Activated T-helper 1 cell treated with Interleukin-2 at 50 U/mL for 16 hours (primary cell): ENCODE measurements at places on chromosomes 7 and 10.

DNA sequence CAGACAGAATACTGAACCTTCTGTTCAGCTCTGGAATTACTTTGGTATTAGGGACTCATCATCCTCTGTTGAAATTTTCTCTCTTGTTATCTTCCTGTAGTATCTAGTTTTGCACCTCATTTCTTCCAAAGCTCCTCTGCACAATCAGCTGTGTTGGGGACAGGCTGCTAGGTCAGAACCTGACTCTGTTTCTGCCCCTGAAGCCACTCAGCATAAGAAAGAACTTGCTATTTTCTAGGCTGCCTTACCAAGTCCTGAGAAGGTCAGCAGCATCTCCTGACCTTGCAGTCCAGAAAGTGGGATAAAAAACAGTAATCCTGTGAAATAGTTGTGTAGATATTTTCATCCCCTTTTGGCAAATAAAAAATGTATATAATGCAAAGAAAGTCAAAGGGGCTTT, 862.6 kb downstream of the SORCS3 start:
- no peak for DNase-seq

DNA sequence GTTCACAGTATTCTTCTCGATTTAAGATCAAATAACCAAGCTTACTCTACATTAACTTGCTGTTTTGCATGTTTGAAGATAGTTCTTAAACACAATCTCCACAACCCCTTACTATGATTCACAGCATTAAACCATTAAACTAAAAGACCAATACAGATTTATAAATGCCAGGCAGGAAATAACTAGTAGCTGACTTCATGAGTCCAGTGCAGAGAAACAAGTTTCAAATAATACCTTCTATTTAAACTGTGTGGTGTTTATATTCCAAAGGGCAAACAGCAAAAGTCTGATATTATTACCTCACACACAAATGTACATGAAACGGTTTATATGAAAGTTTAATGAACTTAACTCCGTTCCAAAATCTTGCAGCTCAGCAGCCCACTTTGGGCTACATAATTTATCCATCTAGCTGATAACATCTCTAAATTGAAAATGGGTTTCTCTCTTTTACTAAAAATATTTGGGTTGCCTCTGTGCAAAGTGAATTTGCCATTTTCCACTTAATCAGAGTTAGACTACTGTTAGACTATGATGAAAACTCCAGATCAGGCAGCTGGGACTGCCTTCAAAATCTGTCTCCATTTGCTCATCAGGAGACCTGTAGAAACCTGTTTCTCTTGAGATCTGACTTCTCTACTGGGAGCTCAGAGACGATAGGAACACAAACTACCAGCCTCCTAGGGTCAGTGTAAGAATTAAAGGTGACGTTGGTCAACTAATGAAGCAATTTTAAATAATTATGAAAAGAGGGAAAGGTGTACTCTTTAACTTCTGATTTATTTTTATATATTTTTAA, 287.3 kb downstream of the FZD1 start:
- DNase-seq: no peak

- no peak for DNase-seq
Observed at GRCh38 chr10:110225441-110225755, 18.0 kb downstream of the MXI1 start.

DNA sequence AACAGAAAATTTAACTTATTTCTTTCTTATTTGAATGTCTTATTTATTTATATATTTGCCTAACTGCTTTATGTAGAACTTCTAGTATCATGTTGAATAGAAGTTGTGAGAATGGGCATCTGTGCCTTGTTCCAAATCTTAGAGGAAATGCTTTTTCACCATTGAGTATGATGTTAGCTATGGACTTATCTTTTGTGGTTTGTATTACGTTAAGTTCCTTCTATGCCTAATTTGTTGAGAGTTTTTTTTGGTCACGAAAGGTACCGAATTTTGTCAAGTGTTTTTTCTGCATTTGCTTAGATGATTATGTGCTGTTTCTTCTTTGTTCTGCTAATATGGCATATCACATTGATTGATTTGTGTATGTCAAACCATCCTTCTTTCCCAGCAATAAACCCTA, 161.0 kb upstream of the TRIM24 start:
- DNase-seq: no peak

DNA sequence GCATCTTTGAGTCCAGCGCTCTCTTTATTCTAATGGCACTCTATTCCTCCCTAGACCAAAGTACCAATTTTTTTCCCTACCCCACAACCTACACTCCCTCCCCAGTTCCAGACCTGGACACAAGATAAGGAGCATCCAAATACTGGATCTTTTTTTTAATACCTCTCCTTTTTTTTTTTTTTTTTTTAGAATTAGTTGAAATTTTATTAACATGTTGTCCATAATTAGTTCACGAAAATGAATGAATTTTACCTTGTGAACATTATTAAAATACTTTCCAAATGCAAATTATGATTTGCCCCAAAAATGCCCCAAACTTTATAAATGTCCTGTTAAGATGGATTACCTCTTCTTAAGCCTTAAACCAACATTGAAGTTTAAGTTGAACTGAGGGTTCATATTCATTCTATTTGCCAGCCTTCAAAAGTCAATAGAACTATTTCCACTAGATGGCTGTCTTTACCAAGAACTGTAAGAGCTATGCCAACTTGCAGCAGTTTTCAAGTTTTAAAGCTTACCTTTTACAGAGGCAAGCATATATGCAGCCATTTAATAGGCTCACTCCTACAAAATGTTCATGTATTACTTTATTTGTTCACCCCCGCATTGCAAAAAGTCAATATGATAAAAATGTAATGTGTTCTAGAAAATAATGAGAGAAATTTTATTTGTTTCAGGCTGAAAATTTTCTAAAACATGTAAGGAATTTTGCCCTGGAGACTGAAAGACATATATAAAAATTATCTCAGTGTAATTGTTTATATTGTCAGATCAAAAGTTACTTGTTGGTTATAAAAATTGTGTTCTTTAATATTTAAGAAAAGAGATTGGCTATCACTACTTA, 39.7 kb upstream of the TNKS2 start:
- DNase-seq: no peak

DNA sequence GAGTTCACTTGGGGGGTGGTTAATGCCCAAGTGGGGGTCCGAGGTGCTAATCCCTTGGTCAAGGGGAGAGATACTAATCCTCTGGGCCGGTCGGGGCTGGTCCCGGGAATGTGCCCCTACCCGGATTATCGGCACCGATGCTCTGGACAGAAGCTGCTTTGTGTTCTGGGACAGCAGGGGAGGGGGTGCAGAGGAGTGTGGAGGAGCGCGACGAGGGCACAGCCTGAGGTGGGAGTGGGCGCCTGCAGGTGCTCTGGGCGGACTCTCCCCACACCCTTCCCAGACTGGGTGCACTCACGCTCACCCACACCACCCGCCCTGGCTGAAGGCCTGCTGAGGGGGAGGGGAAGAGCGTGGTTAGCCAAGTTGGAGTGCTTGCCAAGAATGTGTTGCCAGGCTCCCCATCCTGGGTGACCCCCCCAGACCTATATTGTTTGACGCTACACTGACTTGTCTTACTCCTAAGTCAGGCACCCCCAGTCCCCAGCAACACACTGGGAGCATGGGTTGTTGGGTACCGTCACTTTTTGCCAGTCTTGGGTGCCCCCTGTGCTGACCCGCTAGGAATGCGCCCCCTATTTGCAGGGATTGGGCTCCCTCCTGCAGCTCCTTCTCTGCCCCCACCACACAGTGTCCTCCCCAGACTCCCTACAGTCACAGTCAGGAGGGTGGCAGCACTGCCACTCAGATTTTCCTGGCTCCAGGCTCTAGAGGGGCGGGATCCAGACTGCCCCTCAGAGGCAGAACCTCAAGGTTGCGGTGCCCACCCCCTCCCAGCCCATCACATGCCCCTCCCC, 1.2 kb downstream of the SLC4A2 start:
- no peak for DNase-seq

DNA sequence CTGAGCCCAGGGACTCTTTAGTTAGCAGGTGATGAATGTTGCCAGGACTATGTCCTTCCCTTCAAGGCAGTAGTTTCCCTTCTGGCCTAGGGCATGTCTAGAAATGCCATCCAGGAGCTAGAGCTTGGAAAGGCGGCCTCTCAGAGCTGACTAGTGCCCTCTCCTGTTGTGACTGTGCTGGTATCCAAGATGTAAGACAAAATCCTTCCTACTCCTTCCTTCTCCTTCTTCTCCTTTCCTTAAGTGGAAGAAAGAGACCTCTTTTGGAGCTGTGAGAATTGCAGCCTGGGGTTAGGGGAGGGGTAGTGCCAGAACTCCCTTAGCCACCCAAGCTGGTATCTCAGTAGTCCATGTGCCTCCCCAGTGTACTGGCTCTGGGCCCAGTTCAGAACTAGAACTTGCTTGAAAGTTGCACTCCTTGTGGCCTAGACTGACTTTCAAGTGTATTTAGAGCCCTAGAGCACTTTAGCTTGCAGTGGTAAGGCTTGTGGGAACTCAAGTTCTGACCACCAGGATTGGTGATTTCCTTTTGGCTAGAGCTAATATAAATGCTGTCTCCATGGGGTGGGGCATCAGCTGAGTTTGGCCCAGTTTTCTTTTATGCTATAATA, 118.8 kb downstream of the NPSR1 start:
- no peak for DNase-seq

- DNase-seq: no peak
Observed at GRCh38 chr7:98826387-98826786, 43.4 kb downstream of the TMEM130 start.

- DNase-seq: no peak
Observed at GRCh38 chr7:100093925-100094486, 5.2 kb downstream of the COPS6 start.

GRCh38 chr7:33423646-33424020, 294.3 kb downstream of the BBS9 start:
- no peak for DNase-seq
